ENCODE measurements at places on chromosomes 4 and X. TPM values are rescaled to one million over a fixed set of nuclear protein-coding genes. Genes with fewer than 3 reads are reported as not detected.

The CCDC158 gene
- not detected for total RNA-seq

The DUX4 gene
- total RNA-seq = not detected

DNA sequence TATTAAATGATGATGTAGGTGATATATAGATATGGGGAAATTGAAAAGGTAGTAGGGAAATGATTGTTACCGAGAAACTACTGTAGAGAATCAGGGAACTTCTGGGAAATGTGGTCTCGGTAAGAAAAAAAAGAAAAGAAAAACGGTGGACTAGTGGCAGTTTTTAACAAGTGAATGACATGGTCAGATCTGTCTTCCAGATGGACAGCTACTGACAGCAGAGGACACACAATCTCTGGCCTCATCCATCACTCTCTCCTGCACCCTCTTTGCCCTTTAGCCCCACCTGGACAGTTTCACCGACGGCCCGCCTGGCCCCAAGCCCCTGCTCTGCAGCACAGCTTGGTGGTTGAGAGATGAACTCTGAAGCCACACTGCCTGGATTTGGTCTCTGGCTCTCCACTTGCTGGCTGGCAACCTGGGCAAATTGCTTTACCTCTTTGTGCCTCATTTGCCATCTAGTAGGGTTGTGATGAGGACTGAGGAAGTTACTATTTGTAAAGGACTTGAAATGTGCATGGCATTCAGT lies 23.4 kb downstream of the RBM47 start:
- no peak for DNase-seq

DNA sequence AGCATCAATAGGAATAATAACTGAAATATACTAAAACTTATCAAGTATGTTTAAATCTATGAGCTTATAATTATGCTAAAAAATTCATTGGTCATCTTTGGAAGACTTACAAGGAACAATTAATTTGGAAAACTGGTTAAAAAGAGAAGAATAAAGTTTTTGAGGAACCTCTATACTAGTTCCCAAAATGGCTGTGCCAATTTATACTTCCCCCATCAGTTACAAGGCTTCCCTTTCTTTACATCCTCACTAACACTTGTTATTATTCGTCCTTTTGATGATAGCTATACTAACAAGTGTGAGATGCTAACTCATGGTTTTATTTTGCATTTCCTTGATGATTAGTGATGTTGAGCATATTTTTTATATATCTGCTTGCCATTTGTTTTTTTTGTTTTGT lies 17.1 kb downstream of the OGT start:
- no peak for DNase-seq

The SLC9B1 gene
- total RNA-seq = 3.6 TPM

The SGMS2 gene
- 0.08 TPM for total RNA-seq

DNA sequence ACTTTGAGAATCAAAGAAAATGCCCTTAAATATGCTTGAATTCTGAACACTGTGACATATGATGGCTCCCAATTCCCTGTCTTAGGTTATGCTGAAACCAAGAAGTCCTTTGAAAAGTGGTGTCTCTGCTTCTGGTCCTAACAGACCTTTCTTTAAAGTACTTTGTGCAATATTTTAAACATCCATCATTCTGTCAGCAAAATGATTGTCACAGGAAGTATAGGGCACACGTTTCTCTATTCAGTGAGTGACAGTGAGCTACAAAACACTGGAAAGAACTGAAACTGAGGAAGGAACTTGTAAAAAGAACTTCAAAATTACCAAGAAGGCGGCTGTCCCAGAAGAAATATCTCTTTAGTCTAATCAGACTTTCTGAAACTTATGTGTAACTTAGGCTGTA lies 12.2 kb upstream of the NUP54 start:
- DNase-seq = no peak

GRCh38 chr4:77082886-77083608 lies 7.3 kb upstream of the CCNI start:
- no peak for DNase-seq

DNA sequence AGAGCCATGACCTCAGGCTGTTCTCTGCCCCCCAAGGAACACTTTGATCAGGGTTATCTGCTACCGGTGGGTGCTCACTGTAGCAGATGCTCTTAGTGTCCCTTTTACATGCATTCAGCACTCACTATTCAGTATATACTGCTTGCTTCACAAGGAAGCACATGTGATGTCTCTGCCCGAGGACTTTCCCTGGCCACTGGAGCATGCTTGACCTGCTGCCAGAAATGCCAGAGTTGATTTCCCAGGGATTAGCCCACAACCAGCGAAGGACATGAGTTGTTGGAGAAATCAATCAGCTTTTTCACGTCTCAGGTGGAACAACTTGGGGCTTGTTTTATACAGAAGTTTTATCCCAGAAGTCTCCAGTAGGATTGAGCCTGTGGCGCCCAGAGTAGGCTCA lies 51.2 kb upstream of the RPS6KA3 start:
- no peak for DNase-seq

The CHM gene
- total RNA-seq = 6.3 TPM

DNA sequence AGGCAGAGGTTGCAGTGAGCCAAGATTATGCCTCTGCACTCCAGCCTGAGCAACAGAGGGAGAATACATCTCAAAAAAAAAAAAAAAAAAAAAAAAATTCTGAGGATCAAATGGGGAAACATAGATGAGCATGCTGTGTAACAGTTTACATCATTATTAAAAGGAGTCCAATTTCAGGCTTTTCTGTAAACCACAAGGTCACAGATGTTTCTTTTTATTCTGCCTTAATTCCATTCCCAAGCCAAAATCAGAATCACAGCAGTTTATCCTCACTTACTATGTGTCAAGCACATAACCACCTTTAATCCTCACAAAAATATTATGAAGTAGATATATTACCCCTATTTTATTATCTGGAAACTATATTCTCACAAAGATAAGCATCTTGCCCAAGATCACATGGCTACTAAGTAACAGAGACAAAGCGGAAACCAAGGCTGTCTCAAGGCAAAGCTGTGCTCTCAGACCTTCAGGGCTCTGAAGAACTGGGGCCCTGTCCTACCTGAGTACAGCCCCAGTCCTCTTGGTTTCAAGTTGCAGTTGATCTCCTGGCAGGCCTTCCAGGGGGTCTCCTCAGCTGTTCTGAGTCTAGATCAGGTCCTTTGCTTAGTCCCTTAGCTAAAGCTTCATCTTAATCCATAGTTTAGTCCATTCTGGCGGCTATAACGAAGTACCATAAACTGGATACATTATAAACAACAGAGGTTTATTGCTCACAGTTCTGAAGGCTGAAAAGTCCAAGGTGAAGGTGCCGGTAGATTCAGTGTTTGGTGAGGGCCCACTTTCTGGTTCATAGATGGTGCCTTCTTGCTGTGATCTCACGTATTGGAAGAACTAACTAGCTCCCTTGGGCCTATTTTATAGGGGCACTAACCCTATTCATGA lies 141.3 kb downstream of the PALLD start:
- no peak for DNase-seq

The RHOXF1 gene
- total RNA-seq = 0.45 TPM

DNA sequence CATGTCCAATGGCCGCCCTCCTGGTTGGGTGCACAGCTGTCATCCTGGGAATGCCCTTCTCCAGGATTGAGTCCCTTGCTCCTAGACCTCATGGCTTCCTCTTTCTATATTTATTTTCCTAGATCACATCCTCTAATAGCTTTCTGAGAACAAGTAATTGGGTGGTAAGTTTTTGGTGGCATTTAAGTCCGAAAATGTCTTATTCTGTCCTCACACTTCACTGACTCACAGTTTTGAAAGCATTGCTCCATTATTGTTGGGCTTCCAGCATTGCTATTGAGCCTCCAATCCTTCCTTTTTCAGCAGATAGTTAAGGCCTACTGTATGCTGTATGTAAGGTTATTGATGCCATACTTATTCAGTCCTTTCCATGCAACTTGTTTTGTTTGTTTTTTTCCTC lies 25.9 kb downstream of the PGM2 start:
- no peak for DNase-seq

- no peak for DNase-seq
Observed at GRCh38 chr4:155954118-155954685, 536 bp upstream of the CTSO start.

DNA sequence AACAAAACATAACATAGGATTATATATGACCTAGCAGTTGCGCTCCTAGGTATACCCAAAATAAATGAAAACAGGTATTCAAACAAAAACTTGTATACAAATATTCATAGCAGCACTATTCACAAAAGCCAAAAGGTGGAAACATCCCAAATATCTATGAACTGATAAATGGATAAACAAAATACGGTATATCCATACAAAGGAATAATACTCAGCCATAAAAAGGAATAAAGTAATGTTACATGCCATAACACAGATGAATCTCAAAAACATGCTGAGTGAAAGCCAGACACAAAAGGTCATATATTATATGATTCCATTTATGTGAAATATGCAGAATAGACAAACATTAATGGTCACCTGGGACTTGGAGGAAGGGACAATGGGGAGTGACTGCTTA lies 5.2 kb downstream of the WNK3 start:
- no peak for DNase-seq

Measured in CD4-positive, alpha-beta T cell (primary cell).